ENCODE measurements at places on chromosomes 2 and 18.
A peak's percentile ranks its signal among the peaks of the same experiment; 100 is the strongest.

DNA sequence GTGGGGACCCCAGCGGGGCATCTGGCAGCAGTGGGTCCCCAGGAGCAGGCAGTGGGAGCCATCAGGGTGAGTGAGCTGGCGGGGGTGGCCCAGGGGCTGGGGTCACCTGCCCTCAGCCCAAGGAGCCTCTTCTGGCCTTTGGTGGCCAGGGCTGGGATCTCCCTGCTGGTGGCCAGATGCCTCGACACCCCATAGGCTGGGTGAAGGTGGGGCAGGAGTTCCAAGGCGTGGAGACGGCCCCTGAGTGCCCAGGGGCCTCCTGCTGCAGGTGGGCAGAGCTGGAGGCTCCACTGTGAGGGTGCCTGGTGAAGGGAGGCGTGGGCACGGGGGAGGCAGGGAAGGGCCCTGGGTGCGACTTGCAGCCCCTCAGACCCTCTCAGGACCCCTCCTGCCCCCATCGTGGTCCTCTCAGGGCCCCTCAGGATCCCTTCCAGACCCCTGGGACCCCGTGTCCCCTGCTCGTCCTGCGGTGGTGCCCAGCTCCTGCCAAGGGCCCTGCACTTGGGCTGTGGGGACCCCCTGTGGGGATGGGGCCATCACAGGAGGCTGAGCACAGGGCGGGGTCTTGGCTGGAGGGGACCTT is 5.0 kb upstream of the GPR35 start:
- DNase-seq = no peak

DNA sequence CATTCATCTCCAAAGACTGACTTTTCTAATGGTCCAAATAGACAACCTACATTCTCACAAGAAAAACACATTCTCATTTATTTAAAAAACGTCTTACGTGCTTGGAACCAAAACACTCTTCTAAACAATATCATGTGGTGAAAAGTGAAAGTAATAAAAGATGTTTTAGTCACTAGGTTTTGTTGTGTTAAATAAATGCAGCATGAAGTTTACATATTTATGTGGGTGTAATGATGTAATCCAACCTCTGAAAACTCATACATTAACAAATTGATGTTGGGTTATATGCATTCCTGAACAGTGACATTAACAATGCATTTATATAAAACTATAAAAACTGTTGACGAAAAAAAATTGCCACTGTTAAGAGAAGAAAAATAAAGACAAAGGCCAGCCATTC is 55.1 kb upstream of the ACVR2A start:
- DNase-seq = peak; percentile 74

DNA sequence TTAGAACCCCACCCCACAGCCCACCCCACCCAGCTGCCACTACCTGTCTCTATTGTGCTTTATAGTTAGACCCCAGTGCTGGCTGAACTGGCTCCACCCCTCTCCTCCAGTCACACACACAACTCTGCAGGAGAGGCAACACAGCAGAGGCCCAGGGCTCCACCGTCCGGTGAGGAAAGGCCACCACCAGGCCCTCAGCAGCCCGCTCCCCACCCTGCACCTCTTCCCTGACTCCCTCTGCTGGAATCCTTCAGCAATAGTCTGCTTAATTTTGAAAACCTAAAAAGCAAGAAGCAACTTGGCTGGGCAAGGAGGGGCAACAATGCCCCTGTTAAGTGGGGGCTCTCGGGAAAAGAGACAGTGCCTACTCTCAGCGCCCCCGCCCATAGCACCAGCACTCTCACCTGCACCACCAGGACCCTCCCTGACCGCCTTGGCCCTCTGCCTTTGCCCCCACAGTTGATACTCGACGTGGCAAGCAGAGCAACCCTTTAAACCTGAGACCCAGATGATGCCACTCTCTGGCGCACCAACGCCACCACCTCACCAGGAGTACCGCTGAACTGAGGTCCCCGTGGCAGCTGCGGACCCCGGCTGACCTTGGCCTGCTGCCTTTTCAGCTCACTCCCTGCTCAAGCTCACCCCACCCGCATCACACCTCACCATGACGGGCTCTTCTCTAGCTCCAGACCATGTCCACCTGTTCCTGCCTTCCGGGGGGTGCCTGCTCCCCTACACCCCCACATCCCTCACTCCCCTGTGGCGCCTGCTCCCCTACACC is 45.7 kb downstream of the NDUFA10 start:
- DNase-seq = peak; percentile 8

- DNase-seq = no peak
These were observed 47.8 kb downstream of the CAPN13 start for GRCh38 chr2:30759481-30759880.

DNA sequence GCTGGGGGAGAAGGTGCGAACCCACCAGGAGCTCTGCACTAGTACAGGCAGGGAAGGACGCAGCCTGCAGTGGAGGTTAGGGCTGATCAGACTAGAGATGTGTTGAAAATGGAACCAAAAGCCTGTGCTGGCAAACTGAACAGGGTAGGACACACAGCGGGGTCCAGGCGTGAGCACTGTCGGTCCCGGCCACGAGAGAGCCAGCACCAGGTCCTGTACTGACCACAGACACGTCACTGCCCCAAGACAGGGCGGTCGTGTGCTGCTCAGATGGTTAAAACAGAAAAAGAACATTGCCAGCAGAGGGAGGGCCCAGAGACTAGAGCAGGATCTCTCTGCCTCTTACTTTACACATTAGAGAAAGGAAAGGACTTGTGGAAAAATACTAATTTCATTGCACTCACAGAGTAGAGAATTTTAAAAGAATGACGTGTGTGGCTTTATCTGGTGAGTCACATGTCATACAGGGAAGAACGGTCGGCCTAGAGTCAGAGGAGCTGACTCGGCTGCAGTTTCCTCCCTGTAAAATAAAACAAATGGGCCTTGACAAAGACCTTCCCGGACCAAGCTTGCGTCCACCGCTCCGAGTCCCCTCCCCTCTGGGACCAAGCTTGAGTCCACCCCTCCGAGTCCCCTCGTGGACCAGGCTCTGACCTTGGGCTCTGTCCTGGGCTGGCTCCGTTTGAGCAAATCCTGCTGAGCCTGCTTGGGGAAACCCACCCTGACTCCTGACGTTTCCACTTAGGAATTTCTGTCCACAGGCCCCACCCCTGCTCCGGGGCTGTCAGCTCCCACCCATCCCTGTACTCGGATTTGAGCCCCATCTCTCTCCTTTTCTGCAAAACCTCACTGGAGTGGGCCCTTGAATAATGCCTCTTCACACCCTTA is 16.7 kb upstream of the ADI1 start:
- DNase-seq = peak; percentile 95

GRCh38 chr2:70083344-70084156 is 3.7 kb upstream of the PCBP1 start:
- DNase-seq = peak; percentile 75

DNA sequence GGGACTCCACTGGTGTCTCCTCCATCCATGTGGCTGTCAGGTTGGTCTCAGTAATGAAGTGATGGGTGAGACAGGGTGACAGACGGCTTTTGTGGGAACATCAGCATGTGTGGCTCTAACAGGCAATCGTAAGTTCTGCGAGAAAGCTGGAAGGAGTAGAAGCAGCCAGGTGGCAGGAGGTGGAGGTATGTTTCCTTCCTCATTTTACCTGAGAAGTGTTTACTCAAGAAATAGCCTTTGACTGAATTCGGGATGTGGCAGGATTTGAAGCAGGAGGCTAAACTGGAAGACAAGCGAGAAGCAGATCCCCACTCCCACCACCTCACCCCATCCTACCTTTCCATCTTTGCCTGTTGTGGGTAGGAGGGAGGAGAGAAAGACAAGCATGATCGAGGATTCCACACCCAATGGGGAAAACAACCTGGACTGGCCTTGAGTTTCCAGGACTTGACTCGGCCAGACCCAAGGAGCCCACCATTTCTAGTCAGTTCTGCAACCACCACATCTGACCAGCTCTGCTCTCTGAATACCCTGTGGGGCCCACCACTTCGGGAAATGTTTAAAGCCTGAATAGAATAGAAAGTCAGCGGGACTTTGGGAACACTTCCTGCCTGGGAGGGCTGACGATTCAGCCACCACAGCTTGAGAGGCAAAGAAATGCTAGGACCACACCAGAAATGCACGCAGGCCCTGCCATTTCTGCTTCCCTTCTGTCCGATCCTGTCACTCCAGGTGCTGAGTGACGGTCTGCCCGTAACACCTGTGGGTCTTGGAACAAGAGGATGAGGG is 1.2 kb downstream of the ABCG8 start:
- DNase-seq = no peak

- DNase-seq = no peak
These were observed 311.2 kb downstream of the CMPK2 start for GRCh38 chr2:6554466-6554865.

- peak; percentile 71 for DNase-seq
These were observed 67.4 kb upstream of the ACVR1C start for GRCh38 chr2:157696036-157696435.

GRCh38 chr2:120109186-120110061 is 96.5 kb downstream of the EPB41L5 start:
- DNase-seq = peak; percentile 56

DNA sequence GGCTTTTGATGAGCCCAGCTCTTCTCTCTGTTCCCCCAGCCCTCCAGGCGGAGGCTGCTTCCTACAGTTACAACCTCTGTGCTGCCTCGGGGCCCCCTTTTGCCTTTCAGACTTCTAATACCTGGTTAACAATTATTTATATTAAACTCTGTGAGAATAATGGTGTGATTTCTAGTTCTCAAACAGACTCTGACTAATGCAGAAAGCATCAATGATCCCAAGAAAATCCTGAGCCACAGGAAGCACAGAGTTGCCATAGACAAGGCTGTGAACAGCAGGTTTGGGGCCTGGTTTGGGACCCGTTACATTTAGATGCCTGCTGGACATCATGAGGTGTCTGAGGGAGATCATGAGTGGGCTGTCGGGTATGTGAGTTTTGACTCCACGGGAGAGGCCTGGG is 37.4 kb upstream of the MYO3B start:
- DNase-seq = no peak

- DNase-seq = peak; percentile 27
These were observed 105.2 kb downstream of the RAD51AP2 start for GRCh38 chr2:17413036-17413435.

- peak; percentile 61 for DNase-seq
These were observed at the start of gene OTX1 for GRCh38 chr2:63050334-63051041. Gene OTX1 (plus strand): TSS chr2:63050830. CDS start chr2:63052991, 2,161 bp downstream.

Data from GM23248 (cell line).